Nephron progenitor cell (in vitro differentiated cells): ENCODE measurements at places on chromosomes 4 and X.

DNA sequence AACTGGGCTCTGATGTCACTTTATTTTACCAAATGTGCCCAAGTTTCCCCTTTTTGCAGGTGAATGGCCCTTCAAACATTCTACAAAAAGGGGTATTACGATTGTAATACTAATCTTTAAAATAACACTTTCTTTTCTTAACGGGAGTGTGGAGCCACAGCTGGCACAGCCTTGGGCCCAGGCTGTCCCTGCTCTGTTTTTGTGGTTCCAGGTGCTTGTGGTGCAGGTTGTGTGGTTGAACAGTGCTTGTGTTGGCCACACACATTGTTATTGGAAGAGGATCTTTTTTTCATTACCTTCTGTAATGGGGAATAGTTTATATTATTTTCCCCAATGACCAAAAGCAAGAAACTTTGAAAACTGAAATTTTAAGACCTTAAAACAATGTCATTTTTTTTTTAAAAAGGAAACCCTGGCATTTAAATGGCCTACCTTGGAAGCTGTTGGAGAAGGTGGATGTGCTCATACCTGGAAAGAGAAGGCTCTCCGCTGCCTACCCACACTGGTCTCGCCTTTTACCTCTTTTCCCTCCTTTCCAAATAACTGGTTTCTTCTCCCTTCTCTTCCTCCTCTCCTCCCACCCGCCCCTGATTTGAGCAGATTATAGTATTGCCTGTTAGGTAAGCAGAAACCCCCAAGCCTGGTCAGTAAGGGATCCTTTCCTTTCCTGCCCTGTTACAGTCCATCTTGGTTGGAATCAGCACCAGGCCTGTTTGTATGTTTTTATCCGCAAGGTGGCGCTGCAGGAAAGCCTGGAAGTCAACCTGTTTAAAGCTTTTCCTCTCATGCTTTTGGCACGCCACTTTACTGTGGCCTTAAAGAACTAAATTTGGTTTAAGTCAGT lies 28.6 kb downstream of the HADH start:
- DNase-seq = peak; percentile 89

GRCh38 chrX:153736071-153736820 lies 11.6 kb downstream of the ABCD1 start:
- DNase-seq = no peak

- peak; percentile 10 for DNase-seq
Measured at GRCh38 chrX:40465735-40466551, 114.8 kb upstream of the ATP6AP2 start.

DNA sequence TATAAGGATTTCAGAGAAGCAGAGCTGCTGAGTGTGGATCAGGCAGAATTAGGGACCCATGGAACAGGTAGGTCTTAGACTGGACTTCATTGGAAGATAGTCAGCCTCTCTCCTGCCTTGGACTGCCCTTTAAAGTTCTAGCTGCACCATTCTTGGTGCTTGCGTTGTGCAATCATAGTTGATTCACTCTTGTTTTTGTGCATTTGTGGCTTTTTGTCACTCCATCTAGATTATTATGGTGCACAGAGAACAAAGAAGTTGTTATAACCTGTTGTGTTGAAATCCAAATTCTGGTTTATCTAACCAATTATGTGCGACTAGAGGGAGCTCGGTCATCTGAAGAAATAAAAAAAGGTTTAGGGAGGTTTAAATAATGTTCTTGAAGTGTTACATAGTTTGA lies 59.3 kb downstream of the JADE1 start:
- no peak for DNase-seq

- DNase-seq = no peak
Measured at GRCh38 chr4:88008743-88009171, 1.3 kb downstream of the PKD2 start.

DNA sequence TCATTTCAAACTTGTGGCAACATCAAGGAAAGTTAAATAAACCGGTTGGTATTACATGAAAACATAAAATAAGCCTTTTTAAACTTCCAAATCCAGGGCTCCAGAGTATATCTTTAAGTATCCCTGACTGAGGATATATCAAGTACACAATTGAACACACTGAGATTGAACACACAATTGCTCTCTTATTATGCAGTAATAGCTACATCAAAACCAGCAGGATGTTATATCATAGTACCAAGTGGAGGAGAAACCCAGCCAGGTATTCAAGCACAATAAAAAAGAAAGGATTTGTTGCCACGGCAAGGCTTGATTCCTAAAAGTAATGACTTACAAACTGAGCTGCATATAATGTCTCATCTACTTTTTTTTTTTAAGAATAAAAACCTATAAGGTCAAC lies 605.8 kb downstream of the SPOCK3 start:
- no peak for DNase-seq

GRCh38 chr4:86359944-86360478 lies at the start of gene MAPK10:
MAPK10 (minus strand) TSS chr4:86360053.
- DNase-seq = peak; percentile 60

GRCh38 chr4:10416441-10416840 lies 40.8 kb downstream of the ZNF518B start:
- DNase-seq = no peak

GRCh38 chr4:61994036-61994435 lies 793.9 kb downstream of the ADGRL3 start:
- no peak for DNase-seq

DNA sequence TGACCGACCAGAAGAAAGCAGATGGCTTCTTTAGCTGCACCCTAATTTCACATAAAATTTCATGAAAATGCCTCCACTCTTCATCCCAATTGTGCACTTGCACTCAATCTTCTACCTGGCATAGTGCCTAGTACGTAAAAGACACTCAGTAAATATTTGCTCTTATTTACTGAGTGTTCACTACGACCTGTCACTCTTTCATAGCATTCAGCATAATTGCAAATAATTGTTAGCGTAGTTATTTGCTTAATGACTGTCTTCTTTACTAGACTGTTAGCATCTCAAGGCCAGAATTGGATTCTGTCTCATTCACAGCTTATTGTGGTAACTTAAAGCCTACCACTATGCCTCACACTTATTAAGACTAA lies 130.2 kb downstream of the ENOX2 start:
- no peak for DNase-seq
